Activated CD4-positive, alpha-beta T cell treated with anti-CD3 and anti-CD28 coated beads for 24 hours (primary cell): ENCODE measurements at places on chromosomes 16 and 17.

- no peak for DNase-seq
These were observed 101.9 kb downstream of the LITAF start for GRCh38 chr16:11484691-11485258.

DNA sequence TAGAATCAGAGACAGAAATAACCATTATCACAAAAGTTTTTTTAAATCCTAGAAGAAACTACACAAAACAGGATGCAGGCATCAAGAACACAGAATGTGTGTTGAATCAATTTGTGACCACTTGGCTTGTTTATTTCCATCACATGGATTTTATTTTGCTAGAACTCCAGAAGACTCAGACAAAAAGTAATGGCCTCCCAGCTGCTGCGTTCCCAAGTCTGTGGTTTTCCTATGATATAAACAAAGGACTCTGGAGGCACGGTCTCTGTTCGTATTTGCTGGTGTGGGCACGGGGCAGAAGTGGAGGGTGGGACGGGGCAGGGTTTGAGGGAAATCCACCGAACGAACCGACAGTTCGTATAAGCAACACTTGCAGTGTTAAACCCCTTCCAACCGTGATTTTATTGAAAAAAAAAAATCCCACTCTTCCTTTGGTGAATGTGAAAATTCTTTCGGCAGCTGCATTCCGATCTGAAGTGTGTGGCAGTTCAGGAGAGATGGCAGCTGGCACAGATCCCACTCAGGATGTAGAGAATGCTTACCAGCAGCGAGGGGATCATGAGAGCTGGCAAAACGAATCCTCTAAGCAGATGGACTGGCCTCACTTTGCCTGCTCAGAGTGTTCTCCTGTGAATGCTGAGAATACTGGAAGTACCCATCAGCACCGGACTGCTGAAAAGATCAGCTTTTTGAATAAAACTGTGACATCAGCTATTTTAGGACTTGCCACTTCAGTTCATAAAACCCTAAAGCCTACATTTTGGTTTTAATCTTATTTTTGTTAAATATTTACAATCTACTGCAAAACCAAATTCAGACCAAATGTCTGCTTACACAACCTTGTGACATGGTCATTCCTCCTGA is 165.2 kb downstream of the VPS53 start:
- DNase-seq = no peak

- no peak for DNase-seq
These were observed 31.5 kb downstream of the SALL1 start for GRCh38 chr16:51119556-51119955.

GRCh38 chr17:64176556-64176955 is 46.6 kb upstream of the ERN1 start:
- DNase-seq = no peak

- no peak for DNase-seq
These were observed 22.6 kb downstream of the CDRT4 start for GRCh38 chr17:15444805-15445204.

GRCh38 chr17:47929218-47930000 is 12.0 kb upstream of the PNPO start:
- DNase-seq = no peak

DNA sequence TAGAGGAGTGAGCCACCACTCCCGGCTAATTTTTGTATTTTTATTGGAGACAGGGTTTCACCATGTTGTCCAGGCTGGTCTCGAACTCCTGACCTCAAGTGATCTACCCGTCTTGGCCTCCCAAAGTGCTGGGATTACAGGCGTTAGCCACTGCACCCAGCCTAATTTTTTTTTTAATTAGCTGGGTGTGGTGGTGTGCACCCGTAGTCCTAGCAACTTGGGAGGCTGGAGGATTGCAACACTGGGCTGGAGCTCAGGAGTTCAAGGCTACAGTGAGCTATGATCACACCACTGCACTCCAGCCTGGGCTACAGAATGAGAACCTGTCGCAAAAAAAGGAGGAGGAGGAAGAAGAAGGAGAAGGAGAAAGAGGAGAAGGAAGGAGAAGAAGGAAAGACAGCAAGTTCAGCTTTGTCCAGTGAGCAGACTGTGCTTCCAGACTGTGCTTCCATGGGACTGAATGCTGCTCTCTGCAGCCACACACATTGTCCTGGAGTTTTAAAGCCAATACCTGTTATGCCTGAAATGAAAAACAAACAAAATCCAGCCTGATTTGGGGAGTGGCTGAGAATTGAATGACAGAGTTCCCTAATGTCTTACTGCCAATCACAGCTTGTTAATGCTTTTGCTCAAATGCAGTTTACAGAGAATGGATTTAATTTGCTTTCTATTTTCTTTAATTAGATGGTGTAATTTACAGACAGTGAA is 2.8 kb upstream of the TNFRSF13B start:
- DNase-seq = no peak

- DNase-seq = no peak
These were observed 23.1 kb downstream of the KDM8 start for GRCh38 chr16:27226476-27226875.

- DNase-seq = no peak
These were observed 6.5 kb upstream of the KLHL36 start for GRCh38 chr16:84641643-84642358.

DNA sequence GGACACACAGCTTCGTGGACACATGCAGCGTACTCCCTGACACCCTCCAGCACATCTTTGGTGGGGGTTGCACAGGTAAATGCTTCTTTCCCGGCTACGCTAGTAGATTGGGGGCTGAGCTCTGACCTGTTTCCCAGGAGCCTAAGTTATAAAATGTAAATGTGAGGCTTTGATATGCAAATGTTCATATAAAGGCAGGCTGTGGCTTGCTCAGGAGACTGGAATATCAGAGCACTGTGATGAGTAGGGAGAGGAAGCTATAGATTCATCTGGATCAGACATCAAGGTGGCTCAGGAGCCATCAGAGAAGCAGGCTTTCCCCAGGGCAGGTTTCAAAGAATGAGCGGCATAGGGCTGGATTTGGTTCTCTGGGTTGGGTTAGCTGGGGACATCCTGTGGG is 3.4 kb upstream of the ETV4 start:
- no peak for DNase-seq

- no peak for DNase-seq
These were observed 28.5 kb downstream of the ENDOV start for GRCh38 chr17:80443498-80443897.

DNA sequence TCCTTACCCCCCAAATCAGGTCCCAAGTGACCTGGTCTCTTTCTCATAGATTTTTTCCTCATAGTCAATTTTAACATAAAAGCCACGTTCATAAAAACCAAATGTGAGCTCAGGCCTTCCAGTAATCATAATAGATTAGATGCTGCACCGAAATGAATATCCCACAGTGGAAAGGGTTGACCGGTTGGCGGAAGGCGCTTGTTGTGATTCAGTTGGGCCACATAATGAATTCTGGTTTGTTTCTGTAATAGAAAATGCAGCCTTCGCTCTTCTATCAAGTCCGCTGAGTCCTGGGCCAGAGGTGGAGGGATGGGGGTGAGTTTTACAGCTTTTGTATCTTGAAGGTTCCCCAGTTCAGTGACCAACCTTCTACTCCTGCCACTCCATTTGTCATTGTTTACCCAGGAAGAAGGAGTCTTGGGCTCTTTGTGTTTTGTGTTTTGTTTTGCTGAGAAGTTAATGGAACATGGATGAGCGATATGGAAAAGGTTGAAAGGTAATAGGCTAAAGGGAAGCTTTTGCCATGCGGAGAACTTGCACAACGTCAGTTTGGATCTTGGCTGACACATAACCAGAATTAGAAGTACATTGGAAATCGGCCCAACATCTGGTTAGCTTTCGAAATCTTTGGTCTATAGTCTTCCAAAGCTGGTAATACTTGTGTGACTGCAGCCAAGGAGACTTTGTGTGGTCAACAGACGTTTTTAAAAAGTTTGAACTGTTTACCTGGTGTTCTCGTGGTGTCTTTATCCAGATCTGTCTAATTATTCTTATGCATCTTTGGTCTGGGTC is 89.5 kb downstream of the CLEC16A start:
- no peak for DNase-seq

GRCh38 chr17:75970011-75970523 is 8.9 kb downstream of the ACOX1 start:
- DNase-seq = no peak

- DNase-seq = no peak
These were observed 463 bp downstream of the TOP2A start for GRCh38 chr17:40417258-40417608.

DNA sequence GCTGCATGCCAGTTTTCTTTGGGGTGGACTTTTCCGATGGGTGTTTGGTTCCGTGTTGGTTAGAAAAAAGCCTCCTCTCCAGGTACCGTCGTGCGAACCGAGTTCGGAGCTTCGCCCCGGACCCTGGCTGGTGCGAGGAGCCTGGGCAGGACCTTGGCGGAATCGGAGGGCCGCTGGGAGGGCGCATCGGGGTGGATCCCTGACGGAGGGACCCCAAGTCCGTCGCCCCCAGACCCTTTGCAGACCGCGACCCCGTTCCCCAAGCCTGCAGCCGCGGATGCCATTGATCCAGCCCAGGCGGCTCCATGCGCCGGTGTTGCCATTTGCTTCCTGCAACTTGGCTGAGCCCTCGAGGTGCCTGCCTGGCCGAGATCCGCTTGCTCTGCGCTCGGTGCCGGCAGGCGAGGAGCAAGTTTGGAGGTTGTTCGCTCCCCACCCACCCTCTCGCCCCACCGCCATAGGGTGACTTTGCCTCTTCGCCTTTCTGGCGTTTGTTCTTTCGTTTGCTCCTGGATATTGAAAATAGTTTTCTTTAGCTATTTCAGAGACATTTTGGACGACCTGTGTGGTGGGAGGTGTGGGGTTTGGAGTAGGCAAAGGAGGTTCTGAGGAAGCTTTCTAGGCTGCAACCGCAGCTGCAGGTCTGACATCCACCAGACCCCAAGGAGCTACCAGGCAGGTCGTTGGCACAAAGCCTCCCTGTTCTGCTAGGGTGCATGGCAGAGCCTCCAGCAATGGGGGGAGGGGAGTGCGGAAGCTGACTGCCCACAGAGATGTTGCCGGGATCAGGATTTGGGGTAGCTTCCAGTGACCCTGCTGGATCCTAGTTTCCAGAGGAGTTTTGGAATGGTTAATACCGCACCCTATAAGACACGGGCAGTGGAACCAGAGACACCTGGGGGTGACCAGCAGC is 58.2 kb downstream of the RAP1GAP2 start:
- no peak for DNase-seq

DNA sequence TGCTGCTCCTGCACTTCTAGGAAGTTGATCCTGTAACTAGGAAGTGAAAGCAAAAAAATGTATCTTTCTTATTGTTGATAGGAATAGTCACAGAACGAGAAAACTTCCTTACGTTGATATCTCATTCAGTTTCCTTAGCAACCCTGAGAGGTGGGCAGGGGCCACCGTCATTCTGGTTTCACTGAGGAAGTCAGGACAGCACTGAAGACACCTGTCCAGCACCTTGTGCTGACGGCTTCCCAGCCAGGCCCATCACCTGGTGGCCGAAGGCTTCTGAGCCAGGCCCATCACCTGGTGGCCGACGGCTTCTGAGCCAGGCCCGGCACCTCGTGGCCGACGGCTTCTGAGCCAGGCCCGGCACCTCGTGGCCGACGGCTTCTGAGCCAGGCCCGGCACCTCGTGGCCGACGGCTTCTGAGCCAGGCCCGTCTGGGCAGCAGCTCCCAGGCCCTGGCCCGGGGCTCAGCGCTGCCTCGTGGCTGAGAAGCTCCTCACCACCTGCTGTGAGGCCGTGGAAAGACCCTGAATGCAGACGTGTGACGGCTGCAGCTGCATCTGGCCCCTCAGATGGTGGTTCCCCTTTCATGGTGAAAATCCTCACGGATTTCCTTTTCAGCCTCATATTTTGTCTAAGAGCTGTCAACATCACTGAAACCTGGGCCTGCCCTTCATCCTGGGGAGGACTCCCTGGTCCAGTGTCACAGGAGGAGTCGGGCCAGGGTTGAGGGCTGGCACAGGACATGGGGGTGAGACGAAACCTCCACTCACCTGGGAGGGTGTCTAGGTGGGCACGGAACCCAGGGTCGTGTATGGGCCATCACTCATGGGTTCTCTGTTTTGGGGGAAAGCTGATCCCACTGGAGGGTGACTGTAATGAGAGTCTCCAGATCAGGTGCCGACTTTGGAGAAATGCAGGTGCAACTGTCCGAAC is 33.0 kb upstream of the ZNF750 start:
- DNase-seq = no peak
